ENCODE measurements at places on chromosomes 4 and X. TPM values are rescaled to one million over a fixed set of nuclear protein-coding genes. Genes with fewer than 3 reads are reported as not detected.

DNA sequence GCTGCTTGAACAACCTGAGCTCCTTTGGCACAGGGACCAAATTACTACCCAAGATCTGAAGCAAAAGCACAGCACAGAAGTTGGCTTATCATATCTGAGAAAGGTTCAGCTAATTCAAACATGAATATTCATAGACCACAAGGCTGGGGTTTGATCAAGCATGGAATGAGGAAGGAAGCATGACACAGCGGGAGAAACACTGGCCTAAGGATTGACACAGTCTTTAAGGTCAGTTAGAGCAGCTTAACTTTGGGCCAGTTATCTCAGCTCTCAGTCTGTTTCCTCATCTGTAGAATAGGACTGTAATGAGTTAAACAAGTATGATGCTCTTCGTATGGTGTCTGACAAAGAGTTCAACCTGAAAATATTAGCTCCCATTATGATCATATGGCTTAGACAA is 88.5 kb upstream of the CBR4 start:
- peak; percentile 17 for DNase-seq

DNA sequence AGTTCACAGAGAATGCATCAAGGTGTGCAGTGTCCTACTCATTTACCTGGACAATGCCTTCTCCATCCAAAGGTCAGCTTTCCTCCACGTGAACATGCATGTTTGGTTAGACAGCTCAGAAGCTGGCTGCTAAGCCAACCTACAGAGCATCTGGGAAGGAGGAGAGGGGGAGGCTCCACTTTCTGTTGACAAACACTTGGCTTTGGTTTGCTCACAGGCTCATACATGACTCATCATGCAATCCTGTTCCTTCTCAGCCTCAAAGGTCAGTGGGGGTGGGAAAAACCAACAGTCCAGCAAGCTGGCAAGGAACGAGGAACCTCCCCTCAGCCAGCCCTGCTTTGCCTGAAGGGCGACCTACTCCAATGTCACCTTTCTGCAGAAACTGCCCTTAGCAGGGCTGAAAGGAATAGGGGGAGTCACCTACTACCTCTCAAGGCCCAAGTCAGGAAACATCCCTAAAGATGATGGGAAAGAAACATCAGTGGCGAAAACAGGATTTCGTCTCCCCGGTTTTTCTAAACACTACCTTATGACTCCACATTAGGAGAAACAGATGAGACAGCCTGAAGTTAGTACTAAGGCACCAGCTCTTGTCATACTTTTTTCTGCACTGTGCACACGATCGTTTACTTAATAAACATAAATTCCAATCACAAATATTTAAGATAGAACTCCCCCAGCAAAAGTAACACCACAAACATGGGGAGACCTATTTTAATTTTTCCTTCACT is 37.9 kb downstream of the RELL1 start:
- DNase-seq, result no peak

DNA sequence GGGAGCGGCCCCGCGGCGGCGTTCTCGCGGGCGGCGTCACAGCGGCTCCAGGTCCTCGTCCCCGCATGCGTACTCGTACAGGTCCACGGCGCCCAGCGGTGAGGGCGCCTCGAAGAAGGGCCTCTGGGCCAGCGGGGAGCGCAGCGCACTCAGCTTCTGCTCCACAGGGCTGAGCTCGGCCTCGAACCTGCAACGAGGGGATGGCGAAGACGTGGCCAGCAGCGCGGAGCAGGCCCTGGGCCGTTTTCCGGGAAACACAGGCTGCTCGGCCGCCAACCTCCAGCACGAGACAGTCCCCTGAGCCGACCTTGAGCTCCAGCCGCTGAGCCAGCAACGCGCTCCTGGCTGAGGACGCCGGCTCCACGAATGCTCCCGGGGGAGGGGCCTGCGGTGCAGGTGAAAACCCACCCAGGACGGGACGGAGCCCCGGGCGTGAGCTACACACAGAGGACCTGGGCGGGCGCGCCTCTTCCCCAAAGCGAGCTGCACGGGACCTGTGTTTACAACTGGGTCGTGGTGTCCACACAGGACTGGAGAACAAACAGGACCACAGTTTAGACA is 15.8 kb upstream of the GTPBP6 start:
- no peak for DNase-seq

GRCh38 chr4:479972-480371 is 19.0 kb downstream of the ZNF721 start:
- no peak for DNase-seq

Gene IL13RA2
- not detected for polyA plus RNA-seq

Gene TREX2
- polyA plus RNA-seq, result 5.2 TPM

GRCh38 chr4:83209419-83209818 is 75.2 kb downstream of the COQ2 start:
- no peak for DNase-seq

DNA sequence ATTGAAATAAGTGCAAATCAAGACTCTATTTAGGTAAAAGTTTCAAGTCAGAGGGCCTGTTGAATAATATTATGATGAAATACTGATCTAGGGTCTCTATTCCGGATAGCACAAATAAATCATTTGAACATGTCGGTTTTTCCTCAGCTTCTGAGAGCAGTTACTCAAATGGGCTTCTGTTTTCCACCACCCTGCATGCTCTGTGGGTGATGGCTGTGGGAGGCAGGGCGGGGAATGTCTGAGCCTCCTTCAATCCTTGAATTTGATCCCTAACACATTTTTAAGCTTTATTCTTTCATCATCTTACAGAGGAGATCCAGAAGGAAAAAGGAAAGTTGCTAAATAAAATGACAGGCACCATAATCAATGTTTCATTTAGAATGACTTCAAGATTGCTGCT is 8.5 kb downstream of the UNC5C start:
- DNase-seq, result no peak

Gene RAI2
- not detected for polyA plus RNA-seq

Gene PPP1R3F
- polyA plus RNA-seq, result 3.5 TPM

- no peak for DNase-seq
These were observed 21.9 kb upstream of the IGFBP7 start for GRCh38 chr4:57131849-57132742.

DNA sequence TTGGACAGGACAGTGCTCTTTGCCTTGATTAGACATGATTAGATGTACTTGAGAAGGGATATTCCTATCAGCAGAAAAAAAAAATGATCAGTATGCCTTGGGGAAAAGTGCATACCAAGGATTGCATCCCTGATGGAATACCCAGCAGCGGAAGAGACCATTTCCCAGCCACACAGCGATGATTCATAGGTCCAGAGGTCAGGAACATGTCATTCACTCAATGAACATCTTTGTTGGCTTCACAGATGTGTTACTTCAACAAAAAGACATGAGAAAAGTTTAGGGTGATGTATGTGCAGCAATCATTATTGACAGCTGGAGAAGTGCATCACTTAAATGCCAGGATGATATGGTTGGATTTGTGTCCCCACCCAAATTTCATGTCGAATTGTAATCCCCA is 293.5 kb downstream of the ZNF674 start:
- DNase-seq, result no peak

DNA sequence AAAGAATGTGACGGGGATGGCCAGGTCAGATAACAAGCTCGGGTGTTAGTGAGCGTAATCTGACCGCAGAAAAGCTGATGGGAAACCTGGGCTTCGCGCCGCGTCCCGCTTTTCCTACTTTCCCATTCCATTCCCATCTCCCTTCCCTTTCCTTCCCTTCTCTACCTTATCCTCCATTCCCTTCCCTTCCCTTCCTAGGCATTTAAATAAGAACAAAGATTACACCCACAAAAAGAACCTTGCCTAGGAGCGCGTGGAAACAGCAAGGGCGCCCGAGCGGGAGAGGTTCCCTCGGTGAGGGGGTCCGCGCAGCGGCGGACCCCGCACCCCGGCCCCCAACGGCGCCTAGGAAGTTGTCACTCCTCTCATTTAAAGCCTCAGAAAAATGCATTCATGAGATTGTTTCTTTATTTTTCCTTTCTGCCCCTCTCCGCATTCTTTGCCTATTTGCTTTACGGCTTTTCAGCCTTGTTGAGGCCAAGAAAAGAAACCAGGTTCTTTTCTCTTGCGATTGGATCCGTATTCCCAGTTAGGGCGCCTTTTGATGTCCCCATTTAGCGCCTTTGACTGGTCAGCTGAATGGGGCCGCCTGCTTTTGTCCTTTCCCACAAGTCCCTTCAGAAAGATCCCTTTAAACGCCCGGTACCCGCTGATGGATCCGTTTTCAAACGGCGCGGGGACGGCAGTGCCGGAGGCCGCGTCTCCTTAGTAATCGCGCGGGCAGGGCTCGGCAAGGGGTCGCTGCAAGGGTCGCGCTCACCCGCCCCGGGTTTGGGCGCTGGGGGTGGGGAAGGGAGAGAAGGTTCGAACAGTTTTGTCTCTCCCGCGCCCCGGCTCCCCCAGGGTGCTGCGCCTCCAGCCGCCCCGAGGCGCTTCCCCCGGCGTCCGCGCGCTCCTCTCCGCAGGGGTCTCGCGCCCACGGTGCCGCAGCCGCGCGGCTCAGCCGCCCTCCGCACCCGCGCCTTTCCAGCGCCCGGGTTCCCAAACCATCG is 54.1 kb upstream of the TMEM33 start:
- peak; percentile 43 for DNase-seq

Gene GJB1
- polyA plus RNA-seq, result not detected

DNA sequence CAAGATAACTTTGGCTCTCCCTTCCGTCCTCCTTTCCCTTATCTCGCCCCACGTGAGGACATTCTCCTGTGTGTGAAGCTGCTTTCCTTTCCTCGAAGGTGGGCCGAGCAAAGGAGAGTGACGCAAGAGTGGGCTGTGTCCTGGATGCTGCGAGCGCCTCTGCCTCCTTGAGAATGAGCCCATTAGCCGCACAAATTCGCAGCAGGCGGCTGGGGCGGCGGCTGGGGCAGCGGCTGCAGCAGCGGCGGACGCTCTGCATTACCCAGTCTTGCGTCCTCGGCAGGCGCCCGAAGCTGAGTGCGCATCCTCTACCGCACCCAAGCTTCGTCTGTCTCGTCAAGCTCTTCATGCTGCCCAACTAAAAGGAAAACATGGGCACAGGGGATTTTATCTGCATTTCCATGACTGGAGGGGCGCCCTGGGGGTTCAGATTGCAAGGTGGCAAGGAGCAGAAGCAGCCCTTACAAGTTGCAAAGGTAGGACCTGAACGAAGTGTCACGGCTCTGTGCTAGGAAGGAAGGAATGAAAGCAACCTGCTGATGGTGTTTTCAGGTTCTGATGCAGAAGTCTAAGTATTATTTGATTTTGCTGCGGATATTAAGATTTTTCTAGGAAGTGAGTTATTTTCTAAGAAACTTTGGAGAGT is at the start of gene SYNPO2:
Gene SYNPO2, plus strand, starts transcription at position 189 of the 646 bp plus-strand sequence. Its CDS starts 183 bp downstream, at position 372.
- DNase-seq, result peak; percentile 37

GRCh38 chr4:27176400-27176799 is 315.8 kb downstream of the STIM2 start:
- DNase-seq, result no peak

DNA sequence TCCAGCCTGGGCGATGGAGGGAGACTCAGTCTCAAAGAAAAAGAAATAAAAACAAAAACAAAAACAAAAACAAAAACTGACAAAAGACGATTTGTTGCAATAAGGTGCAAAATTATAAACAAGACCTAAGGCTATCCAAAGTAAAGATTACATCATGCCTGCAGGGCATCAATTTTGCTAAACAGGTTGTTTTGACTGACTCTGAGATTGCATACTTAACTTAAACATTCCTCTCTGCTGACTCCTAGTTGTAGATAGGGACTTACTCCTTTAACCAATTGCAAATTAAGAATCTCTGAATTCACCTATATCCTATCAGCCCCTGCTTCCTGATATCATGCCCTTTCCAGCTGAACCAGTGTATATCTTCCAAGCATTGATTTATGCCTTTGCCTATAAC is 2687.3 kb downstream of the PCDH7 start:
- no peak for DNase-seq

GRCh38 chrX:17721715-17722114 is 15.6 kb upstream of the SCML1 start:
- DNase-seq, result no peak

DNA sequence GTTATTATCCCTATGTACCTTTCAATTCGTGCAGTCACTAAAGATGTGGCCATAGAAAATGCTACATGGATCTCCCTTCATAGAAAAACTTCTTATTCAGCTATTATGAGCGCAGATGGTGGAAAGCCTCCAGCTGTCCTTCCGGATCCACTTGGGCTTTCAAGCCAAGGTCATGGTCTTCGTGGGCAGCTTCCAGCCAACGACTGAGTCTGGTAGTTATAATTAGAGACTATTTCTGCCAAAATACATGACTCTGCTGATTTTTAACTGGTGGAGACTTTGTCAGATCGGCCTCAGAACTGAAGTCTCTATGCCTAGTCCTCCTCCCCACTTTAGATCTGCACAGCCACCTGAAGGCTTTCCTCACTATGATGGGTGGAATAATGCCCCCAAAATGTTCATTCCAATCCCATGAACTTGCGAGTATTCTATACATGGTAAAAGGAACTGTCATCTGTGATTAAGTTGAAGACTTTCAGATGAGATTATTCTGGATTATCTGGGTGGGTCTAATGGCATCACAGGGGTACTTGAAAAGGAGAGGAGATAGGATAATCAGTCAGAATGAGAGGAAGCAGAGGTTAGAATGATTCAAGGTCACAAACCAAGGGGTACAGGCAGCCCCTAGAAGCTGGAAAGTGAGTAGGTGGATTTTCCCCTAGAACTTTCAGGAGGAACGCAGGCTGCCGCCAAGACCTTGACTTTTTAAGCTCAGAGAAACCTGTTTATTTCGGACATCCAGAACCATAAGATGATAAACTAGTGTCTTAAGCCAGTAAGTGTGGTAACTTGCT is 171.1 kb upstream of the CXCL13 start:
- no peak for DNase-seq

Gene P2RY4
- 0.14 TPM for polyA plus RNA-seq

Gene MAML3
- polyA plus RNA-seq, result 0.94 TPM

DNA sequence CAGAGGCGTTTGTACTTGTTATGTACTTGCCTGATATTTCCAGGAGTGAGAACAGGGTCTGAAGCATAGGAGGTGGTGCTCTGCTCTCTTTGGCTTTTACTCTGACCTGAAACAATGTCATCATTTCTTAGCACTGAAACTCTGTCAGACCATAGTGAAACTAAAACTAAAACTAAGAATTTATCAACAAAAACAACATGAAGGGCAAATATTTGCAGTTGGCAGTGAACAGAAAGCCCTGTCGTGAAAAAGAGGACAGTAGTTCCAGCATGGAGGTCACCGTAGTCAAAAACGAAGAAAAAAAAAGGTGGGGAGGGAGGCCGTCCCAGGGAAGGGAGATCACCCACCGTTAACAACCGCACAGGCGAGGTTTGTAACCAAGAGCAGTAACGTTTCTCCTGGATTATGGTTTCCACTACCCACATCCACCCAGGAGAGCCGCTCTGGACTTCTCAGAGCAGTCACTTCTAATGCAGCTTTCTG is 97.5 kb downstream of the ANK2 start:
- no peak for DNase-seq

- no peak for DNase-seq
These were observed 130.5 kb downstream of the TENT5D start for GRCh38 chrX:80550722-80551121.

DNA sequence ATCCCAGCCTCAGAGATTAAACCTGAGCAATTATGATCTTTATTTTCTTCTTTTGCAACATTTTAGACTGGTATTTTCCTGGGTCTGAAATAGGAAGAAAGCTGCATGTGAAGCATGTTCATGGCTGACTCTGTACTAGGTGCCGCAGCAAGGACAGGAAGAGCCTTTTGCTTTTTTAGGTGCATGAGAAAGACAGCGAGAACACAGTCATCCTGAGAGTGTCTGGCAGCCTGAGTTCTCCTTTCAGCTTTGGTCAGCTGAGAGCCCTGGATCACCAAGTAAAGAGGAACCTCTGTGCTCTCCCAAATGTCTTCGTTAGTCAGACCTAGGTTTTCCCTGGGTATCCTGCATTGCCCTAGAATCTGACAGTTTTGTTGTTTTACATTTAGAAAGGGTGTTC is 29.8 kb downstream of the FAM149A start:
- peak; percentile 16 for DNase-seq

Gene LPAR4
- polyA plus RNA-seq, result not detected

Gene CLGN
- polyA plus RNA-seq, result 0.09 TPM
